ENCODE measurements at places on chromosomes 3 and 15.

GRCh38 chr3:100702980-100703345 is 6.3 kb upstream of the TFG start:
- DNase-seq, result no peak

DNA sequence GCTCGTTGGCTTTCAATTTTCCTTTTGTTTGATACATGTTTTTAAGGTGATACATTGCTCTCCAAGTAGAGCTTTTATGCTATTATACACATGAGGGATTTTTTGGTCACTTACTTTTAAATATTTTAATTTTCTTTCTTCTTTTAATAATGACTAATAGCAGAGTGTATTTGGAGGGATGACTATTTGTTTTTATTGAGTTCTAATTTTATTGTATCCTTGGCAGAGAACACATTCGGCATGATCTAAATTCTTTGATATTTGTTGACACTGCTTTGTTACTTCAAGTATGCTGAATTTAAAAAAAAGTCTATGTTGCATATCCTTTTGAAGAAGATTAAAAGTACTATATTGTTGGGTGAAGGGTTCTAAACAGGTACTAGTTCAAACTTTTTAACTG is 149.9 kb upstream of the PDZRN3 start:
- DNase-seq, result no peak

DNA sequence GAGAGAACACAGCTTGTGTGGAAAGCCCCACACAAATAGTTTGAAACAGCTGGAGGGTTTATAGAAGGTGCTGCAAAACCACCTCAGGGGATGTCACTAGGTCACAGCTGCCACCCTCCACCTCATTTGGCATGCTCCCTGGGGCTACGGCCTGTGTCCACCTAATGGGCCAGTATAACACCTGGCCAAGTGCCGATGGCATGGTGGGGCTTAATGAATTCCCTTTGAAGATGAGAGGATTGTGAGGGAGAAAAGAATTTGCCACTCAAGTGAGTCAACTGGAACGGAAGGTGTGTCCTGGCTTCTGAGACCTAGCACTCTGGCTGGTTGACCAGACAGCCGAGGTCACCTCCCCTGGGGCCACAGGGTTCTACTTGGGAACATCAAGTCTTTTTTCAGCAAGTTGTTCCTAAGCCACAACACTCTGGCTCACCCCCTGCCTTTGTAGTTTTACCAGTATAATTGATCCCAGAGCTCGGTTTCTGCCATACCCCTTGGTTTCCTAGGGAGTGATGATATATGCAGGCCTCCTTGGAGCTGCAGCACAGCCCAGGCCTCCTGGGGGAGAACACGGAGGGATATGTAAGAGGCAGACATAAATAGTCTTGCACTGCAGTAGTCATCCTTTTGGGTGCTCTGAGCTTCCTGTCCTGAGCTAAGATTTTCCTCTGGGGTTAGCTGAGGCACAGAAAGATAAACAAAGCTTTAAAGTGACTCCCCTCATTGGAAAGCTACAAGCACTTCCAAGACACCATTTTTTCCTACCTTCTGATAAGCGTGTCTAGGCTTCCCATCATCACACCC is 178.2 kb upstream of the LPP start:
- DNase-seq, result no peak

GRCh38 chr3:78483090-78483489 is 1284.7 kb downstream of the ROBO1 start:
- DNase-seq, result no peak

DNA sequence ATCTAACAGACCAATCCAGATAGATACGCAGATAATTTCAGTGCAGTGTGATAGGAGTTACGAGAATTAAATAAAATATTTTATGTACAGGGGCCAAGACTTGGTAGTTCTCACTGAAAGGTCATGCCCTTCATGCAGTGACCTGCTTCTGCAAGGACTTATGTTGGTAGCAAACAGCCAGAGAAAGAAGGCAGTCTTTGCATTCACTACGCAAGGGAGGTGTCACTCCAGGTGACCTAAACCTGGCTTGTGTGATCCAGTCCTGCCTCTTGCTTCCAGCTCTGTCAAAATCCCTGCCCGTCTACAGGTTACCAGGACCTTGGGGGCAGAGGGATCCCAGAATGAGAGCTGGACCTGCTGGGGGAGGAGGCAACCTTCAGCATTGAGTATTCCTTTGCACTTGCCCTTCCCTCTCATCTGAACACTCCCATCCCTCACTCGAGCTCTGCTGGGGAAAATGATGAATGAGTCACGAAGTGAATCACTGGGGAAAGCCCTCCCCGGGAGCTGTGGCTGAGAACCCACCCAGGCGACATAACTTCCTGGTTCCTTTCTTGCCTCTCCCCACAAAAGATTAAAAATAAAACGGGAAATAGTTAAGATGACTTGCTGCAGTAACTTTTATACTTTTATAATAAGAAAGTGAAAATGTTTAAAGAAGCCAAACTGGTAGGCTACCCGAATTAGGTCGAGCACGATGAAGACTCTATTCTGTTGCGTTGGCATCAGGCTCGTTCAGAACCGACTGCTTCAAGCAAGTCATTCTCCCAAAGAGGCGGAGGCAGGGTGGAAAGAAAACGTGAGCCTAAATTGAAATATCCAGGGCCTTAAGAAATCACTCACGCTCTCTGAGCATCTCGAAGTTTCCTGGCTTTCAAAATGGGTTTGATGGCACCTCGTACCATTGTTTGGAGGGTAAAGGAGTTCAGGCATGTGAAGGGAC is 216.1 kb downstream of the SLCO3A1 start:
- peak; percentile 74 for DNase-seq

DNA sequence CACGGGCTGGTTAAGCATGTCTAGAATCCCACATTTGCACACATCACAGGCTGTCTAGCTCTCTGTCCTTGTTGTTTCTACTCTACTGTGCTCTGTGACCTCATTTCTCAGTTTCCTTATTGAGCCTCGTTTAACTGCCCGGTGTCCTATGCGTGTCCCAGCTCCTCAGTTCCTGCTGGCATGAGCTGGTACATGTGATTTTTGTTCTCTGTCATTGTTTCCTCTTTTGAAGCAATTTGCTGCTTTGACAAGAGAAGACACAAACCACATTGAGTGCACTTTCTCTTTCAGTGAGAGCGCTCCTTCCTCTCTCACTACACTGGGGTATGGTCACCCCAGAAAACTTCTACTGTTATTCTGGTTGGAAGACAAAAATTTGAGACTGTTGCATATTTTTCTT is 563.5 kb downstream of the PDCD6IP start:
- no peak for DNase-seq

- DNase-seq, result no peak
These were observed 67.9 kb downstream of the CRTC3 start for GRCh38 chr15:90597577-90597976.

- peak; percentile 41 for DNase-seq
These were observed 37.5 kb downstream of the NBEAL2 start for GRCh38 chr3:47016934-47017435.

GRCh38 chr3:114727373-114727772 is 419.7 kb downstream of the ZBTB20 start:
- no peak for DNase-seq

DNA sequence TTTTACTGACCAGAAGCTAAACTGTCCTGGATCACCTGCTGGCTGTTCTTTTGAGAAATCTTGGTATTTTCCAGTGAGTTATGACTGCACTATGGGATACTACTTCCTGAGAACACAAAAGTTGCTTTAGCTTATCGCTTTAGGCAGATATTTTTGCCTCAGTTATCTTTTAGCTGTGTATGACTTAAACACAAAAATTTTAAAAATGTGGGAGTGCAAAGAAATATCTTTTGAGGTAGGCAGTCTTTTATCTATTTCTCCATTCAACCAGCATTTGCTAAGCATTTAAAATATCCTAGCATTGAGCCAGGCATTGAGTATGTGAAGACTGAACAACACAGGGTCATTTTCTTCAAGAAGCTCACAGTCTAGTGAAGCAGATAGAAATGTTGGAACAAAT is 981.9 kb downstream of the FHIT start:
- no peak for DNase-seq

DNA sequence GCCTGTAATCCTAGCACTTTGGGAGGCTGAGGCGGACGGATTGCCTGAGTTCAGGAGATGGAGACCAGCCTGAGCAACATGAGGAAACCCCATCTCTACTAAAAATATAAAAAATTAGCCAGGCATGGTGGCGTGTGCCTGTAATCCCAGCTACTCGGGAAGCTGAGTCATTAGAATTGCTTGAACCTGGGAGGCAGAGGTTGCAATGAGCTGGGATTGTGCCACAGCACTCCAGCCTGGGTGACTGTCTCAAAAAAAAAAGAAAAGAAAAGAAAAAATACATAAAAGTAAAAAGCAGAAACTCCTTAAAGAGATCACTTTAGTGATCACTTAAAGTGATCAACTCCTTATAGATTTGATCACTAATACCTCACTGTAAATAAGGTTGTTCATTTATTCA is 78.0 kb downstream of the GMPS start:
- DNase-seq, result no peak

GRCh38 chr3:162092751-162093150 is 596.1 kb downstream of the OTOL1 start:
- DNase-seq, result no peak

DNA sequence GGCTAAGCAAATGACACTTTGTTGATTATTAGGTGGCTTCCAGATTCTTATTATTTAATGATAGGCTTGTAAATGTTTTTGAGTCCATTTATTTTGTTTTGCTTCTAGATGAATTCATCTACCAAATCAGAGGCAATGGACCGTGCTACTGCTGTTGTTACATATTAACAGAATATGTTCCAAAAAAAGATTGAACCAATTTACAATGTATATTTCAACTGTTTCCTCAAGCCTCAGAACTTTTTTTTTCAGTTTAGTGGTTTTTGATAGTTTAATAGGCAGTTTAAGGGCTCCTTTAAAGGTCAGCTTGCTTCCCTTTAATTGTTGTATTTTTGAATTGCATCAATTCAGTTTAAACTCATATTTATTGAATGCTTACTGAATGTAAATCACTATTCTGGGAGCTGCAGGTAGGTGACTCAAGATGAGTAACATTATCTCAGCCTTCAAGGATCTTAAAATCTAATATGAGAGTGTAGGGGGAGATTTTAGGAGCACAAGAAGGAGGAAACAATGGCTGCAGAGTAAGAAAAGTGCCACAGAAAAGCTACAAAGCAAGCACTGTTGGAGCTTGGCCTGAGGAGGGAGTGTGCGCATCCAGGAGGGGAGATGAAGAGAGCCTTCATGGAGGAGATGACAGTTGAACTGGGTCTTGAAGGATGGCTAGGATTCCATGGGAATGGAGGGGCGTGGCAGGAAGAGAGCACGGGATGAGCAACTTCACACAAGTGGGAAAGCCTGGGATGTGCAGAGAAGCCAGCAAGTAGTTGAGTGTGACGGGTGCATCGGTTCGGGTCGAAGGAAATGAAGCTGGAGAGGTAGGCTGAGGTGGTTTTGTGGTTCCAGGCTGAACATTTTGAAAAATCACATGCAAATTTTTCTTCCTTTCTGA is 14.7 kb downstream of the MAP2K1 start:
- DNase-seq, result peak; percentile 65

- no peak for DNase-seq
These were observed 26.1 kb downstream of the ABTB1 start for GRCh38 chr3:127698691-127699415.

DNA sequence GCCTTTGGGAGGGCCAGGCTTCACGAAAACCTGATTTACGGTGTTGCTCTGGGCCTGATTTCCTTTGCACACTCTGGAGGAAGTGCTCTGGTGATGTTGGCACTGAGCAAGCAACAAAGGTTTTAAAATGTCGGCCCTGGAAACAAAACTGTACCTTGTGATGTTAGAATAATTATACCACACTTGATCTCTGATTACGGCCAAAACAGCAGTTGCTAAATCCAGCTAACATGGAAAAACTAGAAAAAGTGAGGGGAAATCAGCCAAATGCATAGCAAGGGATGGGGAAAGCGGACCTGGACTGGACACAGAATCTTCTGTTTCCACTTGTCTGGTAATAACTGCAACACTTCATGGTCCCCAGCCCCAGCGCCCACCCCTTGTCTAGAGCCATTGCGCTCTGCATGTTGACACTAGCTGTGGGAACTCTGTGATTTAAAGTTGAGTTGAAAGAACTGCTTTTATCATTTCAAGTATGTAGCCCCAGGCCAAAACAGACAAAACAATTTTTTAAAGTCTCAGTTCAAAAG is 120.1 kb downstream of the VGLL4 start:
- DNase-seq, result no peak

GRCh38 chr3:126834596-126835471 is 130.8 kb downstream of the CHCHD6 start:
- DNase-seq, result peak; percentile 44

DNA sequence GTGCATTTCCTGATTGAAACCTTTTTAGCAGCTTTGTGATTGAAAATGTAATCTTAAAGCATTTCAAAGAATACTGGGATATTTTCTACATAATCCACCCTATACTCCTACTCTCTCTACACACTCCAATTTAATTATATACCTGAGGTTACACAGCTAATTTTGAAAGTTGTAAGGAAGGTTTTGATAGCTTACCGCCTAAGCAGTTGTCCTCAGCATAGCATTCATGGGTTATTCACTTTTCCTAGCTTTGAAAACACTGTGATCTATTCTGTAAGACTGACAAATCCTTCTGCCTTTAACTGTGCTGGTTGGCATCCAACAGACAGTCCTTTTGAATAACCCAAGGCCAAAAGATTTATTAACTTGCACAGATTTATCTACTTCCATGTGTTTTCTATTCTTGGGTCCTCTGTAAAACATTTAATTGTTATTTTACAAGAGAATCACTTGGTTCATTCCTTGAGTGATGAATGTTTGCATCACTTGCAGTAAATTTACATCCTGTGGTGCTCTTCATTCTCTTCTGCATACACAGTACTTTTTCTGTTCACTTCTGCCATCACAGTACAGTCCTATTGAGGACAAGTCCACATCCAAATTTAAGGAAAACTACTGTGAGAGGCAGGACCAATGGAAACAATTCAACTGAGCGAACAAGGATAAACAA is 44.8 kb downstream of the SERPINI1 start:
- no peak for DNase-seq

- DNase-seq, result no peak
These were observed 557.6 kb upstream of the ADAMTS9 start for GRCh38 chr3:65245133-65246063.

DNA sequence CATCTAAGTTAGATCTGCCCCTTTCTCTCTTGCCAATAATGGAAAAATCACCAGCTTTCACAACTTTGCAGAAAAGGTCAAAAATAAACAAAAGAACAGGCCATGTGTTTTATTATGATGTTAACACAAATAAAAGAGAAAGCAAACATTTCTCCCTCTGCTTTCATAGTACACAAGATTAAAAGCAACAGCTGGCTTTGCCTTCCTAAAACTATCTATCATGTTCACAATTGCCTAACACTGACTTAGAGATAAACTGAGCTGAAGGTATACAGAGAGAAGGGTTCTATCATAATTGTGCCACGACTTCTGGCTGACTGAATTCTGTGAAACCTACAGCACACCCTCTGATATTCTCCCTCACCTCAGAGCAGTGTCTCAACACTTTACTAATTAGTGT is 29.4 kb downstream of the AADAC start:
- DNase-seq, result no peak

DNA sequence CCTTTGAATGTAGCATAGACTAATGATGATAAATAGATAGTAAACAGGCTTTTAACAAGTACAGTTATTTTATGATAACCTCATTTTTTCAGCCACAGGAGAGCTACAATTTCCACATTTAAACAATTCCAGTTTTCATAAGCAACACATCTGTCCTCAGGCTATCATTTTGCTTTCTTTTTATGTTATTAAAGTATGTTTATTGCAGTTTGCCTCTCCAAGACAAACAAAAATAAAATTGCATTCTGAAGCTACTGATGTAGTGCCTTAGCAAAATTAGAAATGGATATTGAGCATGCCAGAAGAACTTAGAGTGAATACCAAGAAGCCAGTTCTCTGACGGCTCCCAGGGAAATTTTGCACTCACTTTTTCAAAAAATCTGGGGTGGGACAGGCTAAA is 140.6 kb upstream of the ABHD17C start:
- DNase-seq, result no peak

- peak; percentile 69 for DNase-seq
These were observed 19.8 kb upstream of the STRIT1 start for GRCh38 chr3:155313300-155313699.
